ENCODE measurements at places on chromosomes 6 and 20.

GRCh38 chr20:36819659-36820058 lies 46.1 kb upstream of the DSN1 start:
- no peak for DNase-seq

DNA sequence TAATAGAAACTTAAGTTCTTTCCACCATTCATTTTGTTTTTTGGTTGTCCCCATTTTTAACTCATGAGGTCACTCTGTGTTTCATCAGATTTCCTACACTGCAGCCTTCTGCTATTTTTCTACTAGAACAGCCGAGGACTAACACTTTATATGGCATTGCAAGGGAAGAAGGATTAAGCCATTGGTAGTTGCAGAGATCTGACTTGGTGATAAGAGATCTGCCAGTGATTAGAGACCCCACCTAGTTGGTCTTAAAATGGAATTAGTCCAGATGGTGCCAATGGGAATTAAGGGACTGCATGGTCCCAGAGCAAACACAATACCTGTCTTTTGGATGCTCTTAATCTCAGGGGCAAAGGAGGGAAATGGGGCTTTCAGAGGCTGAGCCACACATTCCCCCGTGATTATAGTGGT lies 125.5 kb upstream of the TMEM170B start:
- no peak for DNase-seq

DNA sequence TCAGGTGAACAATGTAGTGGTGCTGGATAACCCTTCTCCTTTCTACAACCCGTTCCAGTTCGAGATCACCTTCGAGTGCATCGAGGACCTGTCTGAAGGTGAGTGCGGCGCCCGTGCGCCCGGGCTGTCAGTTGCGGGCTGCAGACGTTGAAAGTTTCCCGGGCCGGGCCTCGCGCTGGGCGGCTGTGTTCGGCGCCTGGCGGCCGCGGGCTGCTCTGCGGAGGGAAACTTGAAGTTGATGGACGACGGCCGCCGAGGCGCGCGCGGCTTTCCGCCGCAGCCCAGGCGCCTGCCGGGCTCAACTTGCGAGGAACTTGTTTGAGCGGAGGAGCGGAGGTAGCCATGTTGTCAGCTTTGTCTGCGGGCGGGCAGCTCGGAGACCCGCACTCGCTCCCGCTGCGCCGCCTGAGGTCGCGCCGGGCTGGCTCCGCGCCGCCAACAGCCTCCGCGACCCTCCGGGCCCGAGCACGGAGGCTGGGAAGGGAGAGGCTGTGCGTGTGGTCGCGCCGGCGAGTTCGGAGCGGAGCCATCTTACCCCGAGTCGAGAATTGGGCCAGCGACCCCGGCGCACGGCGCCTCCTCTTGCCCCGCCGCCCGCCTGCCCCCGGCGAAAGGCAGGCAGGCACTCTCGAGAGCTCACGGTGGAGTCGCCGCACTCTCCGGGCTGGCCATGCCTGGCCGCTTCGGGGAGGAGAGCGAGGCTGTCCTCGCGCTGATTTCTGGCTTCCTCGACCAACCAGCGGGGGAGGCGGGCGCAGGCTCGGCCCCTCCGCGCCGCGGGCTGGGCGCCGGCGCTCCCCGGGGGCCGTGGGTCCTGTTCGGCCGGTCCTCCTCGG lies 691 bp downstream of the ASF1A start:
- DNase-seq = peak; percentile 64

DNA sequence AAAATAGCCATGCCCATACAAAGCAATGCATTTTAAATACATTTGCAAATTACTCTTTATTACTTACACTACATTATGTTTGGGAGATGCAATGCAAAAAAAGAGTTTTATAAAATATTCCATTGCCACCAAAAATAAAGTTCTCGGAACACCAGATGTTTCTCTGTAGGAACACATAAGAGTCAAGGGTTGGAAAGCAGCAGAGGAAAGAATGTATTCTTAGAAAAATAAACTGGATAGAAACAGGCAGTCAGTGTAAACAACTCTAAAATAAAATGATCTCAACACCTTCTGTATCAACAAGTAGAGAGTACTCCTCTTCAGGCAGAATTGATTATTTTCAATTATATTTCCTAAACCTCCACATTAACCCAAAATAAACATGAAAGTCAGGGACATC lies 28.1 kb downstream of the KIF13A start:
- DNase-seq = no peak

- DNase-seq = no peak
Observed at GRCh38 chr6:117617210-117618035, 15.1 kb upstream of the GOPC start.

- no peak for DNase-seq
Observed at GRCh38 chr20:53224851-53225250, 252.7 kb downstream of the TSHZ2 start.

- DNase-seq = no peak
Observed at GRCh38 chr6:87251225-87251624, 71.2 kb upstream of the SMIM8 start.

- no peak for DNase-seq
Observed at GRCh38 chr20:49481116-49481515, 1.4 kb downstream of the KCNB1 start.

GRCh38 chr20:57479196-57479595 lies 45.7 kb downstream of the CTCFL start:
- no peak for DNase-seq

DNA sequence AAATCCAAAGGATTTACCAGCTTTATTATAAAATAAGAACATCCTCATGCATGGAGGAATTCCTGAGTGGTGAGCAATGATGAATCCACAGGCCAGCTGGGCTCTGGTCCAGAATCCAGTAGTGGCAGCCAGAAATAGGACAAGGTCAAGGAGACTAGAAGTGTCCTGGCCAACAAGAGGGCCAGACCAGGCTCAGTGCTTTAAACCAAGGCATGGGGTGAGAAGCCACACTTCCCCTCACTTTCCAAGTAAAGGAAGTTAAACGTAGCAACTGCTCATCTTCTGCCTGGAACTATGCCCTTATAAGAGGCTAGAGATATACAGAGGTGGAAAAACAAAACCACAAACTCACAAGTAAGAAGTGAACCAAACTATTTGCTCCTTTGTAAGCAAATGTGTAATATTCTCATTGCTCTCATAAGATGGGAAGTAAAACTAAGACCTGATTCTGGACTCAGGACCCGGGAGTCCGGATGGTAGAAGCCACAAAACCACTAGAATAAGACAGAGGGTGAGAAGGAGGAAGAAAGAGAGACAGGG lies 253.2 kb downstream of the UST start:
- DNase-seq = peak; percentile 26
